ENCODE measurements at places on chromosomes 5 and 9.

- H3K27me3 ChIP-seq = no peaks in the 10 kb centered on the region
- peaks cover 10% of the 10 kb centered on the region for H3K4me1 ChIP-seq
- no peak overlapping the region for H3K4me3 ChIP-seq
Observed at GRCh38 chr9:90783964-90784363, 17.7 kb upstream of the SYK start.

GRCh38 chr5:110957934-110958333, 113.6 kb upstream of the TSLP start:
- no peak overlapping the region for H3K27ac ChIP-seq
- H3K27me3 ChIP-seq = no peaks in the 10 kb centered on the region
- H3K4me3 ChIP-seq = no peak overlapping the region
- no peak for DNase-seq

GRCh38 chr9:133701321-133701980, 36.7 kb downstream of the SARDH start:
- H3K36me3 ChIP-seq = no peaks in the 10 kb centered on the region
- DNase-seq = no peak
- H3K27ac ChIP-seq = no peak overlapping the region
- H3K27me3 ChIP-seq = no peaks in the 10 kb centered on the region
- H3K4me1 ChIP-seq = no peaks in the 10 kb centered on the region
- H3K4me3 ChIP-seq = no peak overlapping the region

- H3K4me3 ChIP-seq = no peak overlapping the region
- no peaks in the 10 kb centered on the region for H3K27me3 ChIP-seq
- H3K27ac ChIP-seq = no peak overlapping the region
Observed at GRCh38 chr9:37364751-37365360, 57.6 kb upstream of the GRHPR start.

- H3K4me1 ChIP-seq = peaks cover 4% of the 10 kb centered on the region
- no peak for DNase-seq
- H3K4me3 ChIP-seq = no peak overlapping the region
- H3K27ac ChIP-seq = no peak overlapping the region
- no peaks in the 10 kb centered on the region for H3K36me3 ChIP-seq
- H3K27me3 ChIP-seq = no peaks in the 10 kb centered on the region
Observed at GRCh38 chr5:135718651-135719050, 115.8 kb upstream of the SLC25A48 start.

DNA sequence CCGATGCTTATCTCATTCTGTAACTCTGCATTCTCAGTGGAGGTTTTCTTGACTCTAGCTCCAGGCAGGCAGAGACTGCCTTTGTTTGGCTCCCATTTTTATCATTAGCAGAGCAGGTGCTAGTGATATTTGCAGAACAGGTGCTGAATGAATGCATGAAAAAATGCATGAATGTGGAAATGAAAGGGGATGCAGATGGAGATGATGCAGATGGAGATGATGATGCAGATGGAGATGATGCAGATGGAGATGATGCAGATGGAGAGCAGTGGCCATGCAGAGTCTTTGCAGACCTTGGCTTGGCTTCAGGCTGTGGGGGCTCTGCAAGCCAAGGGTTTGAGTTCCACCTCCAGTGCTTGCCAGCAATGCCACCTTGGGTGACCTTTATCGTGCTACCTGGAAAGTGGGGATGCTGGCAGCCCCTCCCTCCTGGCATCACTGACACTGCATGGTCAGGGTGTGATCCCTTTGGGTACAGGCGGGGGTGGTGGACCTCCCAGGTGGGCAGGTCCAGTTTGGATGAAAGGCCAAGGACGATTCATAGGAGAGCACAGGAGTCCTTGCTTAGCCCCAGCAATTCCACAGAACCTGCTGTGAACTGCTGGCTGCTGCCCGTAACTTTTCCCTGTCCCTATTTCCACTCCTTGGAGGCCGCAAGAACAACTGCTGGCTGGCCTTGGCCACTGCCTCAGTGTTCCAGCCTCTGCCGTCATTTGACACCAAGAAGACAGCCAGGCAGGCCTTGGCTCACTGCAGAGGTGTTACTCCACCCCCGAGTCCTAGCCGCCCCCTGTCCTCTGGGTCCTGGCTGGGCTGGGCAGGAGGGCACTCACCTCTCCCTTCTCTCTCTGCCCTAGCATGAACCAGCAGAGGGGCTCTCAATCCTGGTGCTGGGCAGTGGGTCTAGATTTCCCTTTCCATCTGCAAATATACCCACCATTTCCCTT, 33.0 kb downstream of the ERGIC1 start:
- no peak overlapping the region for H3K27ac ChIP-seq
- no peaks in the 10 kb centered on the region for H3K27me3 ChIP-seq
- no peak overlapping the region for H3K4me3 ChIP-seq
- peak; percentile 46 for DNase-seq
- peaks cover 10% of the 10 kb centered on the region for H3K4me1 ChIP-seq

- no peak for DNase-seq
- no peak overlapping the region for H3K4me3 ChIP-seq
- H3K36me3 ChIP-seq = no peaks in the 10 kb centered on the region
- peaks cover 3% of the 10 kb centered on the region for H3K4me1 ChIP-seq
Observed at GRCh38 chr9:336039-336438, 121.4 kb downstream of the DOCK8 start.

DNA sequence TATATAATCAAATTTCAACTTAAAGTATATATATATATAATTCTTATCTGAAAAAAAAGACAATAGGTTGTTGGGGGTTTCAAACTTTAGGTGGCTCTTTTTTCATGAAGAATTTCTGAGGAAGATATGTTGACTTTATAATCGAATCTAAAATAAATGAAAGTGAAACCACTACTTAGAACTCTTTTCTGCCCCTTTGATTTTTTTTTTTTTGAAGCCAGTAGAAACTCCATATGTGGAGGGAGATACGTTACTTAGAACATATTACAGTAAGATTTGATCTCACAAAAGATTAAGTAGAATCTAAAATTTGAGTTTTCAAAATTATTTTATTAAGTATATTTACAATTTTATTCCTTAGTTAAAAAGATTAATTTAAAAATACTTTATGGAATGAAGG, 96.9 kb downstream of the ATG10 start:
- no peaks in the 10 kb centered on the region for H3K4me1 ChIP-seq
- no peak for DNase-seq
- no peak overlapping the region for H3K4me3 ChIP-seq
- H3K27me3 ChIP-seq = no peaks in the 10 kb centered on the region
- no peak overlapping the region for H3K27ac ChIP-seq

DNA sequence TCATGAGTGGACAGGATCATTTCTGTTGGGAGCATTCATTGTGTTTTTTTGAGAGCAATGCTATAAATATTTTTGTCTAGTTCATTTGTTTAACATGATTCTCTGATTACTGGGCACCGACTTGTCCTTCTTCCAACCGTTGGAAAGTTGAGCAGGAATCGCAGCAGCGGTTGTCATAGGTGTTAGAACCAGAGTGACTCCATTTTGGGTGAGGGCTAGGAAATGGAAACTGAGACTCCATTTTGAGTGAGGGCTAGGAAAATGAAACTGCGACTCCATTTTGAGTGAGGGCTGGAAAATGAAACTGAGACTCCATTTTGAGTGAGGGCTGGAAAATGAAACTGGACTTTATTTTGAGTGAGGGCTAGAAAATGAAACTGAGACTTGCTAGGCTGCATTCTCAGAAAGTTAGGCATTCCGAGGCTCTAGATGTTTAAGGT, 100.6 kb downstream of the ICE1 start:
- no peak overlapping the region for H3K27ac ChIP-seq
- DNase-seq = no peak
- H3K36me3 ChIP-seq = peaks cover 2% of the 10 kb centered on the region
- H3K27me3 ChIP-seq = no peaks in the 10 kb centered on the region

GRCh38 chr5:75546830-75547229, 35.1 kb downstream of the POLK start:
- no peak overlapping the region for H3K4me3 ChIP-seq
- H3K27ac ChIP-seq = no peak overlapping the region
- DNase-seq = no peak

DNA sequence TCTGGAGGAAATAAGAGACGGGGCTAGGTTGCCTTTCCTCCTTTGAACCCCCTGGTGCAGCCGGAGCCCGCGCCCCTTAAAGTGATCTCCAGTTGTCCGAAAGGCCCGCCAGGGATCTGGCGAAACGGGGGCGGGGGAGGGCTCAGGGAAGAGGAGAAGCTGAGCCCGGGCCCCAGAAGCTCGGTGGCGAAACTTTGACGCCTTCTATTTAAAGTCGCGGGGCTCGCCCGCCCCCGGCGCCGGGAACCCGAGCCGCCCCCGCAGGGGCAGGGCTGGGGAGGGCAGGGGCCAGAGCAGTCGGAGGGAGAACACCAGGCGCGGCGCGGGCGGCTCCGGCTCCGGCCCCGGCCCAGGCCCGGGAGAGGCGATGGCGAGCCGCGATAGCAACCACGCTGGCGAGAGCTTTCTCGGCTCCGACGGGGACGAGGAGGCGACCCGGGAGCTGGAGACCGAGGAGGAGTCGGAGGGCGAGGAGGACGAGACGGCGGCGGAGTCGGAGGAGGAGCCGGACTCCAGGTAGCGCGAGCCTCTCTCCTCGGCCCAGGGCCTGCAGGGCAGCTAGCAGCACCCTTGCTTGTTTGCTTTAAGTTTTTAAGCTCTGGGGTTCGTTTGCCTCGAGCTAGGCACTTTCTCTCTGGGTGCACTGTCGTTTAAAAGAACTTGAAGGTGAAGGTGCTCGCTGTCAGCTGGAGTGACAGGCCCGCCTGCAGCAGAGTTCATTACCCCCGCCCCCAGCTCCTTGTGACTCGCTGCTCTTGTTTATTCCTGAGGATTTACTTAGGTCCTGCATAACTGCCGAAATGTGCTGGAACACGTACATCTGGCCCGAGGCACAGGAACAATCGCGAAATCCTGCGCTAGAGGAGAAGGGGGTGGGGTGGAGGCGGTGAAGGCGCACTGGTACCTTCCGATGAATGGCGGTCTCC, at the start of gene CMYA5:
CMYA5 (plus strand) TSS at position 296 of the 926 bp plus-strand sequence; CDS start at position 368, 72 bp downstream.
- H3K4me3 ChIP-seq = peak within 1 kb of the TSS; percentile 67
- H3K27me3 ChIP-seq = no peaks in the 10 kb centered on the region
- no peaks in the 10 kb centered on the region for H3K4me1 ChIP-seq
- DNase-seq = peak; percentile 62

- H3K27me3 ChIP-seq = no peaks in the 10 kb centered on the region
- no peak overlapping the region for H3K4me3 ChIP-seq
- no peaks in the 10 kb centered on the region for H3K36me3 ChIP-seq
- DNase-seq = no peak
- no peaks in the 10 kb centered on the region for H3K4me1 ChIP-seq
- H3K27ac ChIP-seq = no peak overlapping the region
Observed at GRCh38 chr5:3336666-3337065, 259.0 kb upstream of the IRX1 start.

DNA sequence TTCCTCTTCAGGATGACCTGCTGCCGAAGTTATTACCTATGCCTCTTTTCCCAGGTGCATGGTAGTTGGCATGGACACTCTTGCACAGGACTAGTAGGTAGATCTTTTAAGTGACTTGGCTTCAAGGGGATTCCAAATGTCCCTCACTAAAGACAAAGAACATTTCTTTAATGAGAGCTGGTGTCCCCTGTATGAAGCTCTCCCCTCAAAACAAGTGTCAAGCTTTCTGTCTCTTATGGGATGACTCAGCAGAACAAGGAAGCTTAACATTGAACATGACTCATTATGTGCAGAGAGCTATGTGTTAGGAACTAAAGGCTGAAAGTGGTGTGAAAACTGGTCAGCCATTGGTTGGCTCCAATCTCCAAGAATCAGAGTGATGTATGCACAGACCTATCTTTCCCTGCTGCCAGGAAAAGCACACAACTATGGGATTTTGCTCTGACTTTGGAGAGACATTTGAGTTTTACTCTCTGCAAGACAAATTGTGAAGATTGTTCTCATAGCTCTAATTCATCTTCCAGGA, 120.5 kb downstream of the PRDM6 start:
- no peak for DNase-seq
- H3K27me3 ChIP-seq = no peaks in the 10 kb centered on the region
- no peaks in the 10 kb centered on the region for H3K36me3 ChIP-seq
- H3K4me3 ChIP-seq = no peak overlapping the region
- H3K27ac ChIP-seq = no peak overlapping the region
- H3K4me1 ChIP-seq = no peaks in the 10 kb centered on the region

DNA sequence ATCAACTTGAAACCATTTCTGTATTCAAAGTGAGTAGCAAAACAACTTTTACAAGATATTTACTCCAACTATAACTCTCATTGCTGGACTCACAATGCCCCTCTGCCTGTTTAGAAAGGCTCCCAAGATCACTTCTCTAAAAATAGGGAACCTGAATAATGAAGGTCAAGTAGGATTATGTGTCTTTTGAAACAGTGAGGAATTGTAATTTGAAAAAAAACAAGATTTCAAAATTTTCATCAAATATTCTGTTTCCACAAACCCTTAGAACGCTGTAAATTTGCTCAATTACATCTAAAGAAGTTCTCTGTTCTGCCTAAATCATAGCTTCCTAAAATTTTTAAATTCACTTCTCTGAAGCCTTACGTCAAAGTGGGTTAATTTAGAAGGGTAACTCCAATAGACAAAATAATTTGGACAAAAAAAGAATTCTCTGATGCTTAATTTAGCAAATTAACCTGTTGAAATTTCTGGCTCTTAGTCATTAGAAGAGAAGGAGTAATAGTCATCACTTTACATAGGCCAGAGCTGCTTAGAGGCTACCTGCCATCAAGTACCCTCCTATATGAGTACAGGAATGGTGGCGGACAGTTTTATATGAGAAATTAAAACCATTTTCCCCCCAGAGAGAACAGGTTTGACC, 4.0 kb downstream of the ELL2 start:
- H3K27ac ChIP-seq = no peak overlapping the region
- no peak for DNase-seq
- no peak overlapping the region for H3K4me3 ChIP-seq

- peak; percentile 74 for DNase-seq
- peak overlapping the region; percentile 35 for H3K4me3 ChIP-seq
- no peak overlapping the region for H3K27ac ChIP-seq
- no peaks in the 10 kb centered on the region for H3K27me3 ChIP-seq
- H3K4me1 ChIP-seq = peaks cover 8% of the 10 kb centered on the region
Observed at GRCh38 chr9:130451509-130452388, 7.0 kb downstream of the ASS1 start.

- H3K27me3 ChIP-seq = no peaks in the 10 kb centered on the region
- no peak overlapping the region for H3K27ac ChIP-seq
- no peaks in the 10 kb centered on the region for H3K4me1 ChIP-seq
- H3K4me3 ChIP-seq = no peak overlapping the region
- no peak for DNase-seq
- peaks cover 4% of the 10 kb centered on the region for H3K36me3 ChIP-seq
Observed at GRCh38 chr5:128264564-128265360, 181.2 kb downstream of the SLC12A2 start.

All from H9 (cell line).